ENCODE measurements at places on chromosomes 6 and 20.

- no peak for ATAC-seq
These were observed 5.7 kb downstream of the KCNG1 start for GRCh38 chr20:51017251-51017650.

DNA sequence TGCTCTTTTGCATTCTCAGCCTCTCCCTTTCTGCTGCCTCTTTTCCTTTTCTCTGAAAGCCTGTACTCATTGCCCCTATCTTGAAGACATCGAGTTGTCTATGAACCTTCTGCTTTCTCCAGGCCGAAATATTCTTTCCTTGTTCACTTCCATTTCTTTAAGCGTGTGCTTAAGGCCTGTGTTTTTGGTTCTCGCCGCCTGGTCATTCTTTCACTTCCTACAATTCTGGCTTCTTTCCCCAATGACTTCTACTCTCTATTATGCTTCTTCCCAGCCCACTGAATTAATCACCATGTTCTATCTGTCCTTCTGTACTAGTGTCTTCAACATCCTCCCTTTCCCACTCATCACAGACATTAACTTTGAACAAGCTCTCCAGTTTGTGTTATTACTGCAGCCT, 69.6 kb downstream of the C6orf52 start:
- ATAC-seq = no peak

GRCh38 chr20:14860410-14860814, 523.0 kb upstream of the FLRT3 start:
- no peak for ATAC-seq

GRCh38 chr20:10412591-10413408, 21.2 kb downstream of the MKKS start:
- peak; percentile 59 for ATAC-seq

DNA sequence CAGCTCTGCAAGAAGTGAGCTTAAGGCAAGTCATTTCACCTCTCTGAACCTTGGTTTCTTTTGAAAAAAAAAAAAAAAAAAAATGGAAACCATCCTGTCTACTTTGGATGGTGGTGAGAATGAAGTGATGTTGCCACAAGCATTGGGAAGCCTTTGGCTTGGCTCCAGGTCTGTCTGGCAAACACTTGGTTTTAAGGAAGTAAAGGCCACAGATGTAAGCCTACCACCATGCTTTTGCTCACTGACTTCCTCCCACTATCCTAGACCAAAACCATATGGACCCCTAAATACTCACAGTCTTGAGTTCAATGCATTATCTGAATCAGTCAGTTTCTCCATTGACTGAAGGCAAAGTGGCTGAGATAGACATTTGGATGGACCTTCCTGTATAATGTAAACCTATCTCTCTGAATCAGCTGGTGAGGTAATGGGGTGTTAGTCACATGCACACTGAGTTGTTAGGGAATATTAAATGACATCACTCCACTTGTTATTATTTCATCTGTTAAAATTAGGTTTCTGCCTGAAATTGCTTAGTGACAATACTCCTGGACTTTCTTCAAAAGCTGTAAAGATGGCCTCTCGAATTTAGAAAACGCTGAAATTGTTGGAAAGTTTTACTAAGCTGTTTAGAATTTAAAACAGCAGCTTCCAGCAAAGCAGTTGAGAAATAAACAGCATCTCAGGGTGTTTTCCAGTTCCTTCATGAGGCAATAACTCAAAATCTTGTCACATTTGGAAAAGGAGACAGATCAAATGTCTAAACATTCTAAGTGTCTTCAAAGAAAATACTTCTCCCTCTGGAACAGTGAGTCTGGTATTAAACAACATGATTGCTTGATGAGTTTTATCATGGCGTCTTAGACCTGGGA, 833.5 kb downstream of the DHX35 start:
- no peak for ATAC-seq

DNA sequence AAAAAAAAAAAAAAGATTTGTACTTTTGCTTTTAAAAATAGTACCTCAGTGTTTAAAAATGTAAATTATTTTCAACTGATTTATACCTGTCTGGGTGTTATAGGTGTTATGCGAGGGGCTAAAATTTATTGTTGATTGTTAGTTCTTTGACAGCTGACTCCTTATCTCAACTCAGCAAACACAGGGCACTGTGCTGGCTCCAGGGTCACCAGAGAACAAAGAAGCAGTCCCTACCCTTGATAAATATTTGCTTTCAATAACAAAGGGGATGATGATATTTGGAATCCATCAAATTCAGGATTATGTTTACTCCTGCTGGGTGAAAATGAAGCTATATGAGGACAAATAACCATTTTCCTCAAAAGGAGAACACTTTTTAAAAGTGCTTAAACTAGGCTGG, 34.2 kb upstream of the KAT14 start:
- ATAC-seq = no peak

GRCh38 chr6:166277018-166277417, 31.2 kb downstream of the PRR18 start:
- ATAC-seq = no peak

DNA sequence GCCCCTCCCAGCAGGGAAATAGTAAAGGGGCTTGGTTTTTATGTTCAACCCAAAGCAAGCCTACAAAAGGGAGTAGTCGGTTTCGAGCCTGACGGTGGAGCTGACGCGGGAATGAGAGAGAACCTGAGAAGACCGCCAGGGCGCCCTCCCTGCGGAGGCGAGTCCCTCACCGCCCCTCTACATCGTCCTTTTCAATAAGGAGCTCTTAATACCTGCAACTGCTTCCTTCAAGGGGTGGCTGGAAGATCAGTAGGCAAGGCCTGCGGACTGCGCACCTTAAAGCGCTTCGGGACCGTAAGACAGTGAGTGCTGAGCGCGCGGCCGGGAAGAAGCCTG, 709 bp upstream of the ZNF76 start:
- ATAC-seq = peak; percentile 75
